ENCODE measurements at places on chromosomes 2 and 18. TPM values are rescaled to one million over a fixed set of nuclear protein-coding genes. Genes with fewer than 3 reads are reported as not detected.

Gene CNDP1
- total RNA-seq: 0.57 TPM

Gene BOLL
- not detected for total RNA-seq

Gene KCNIP3
- total RNA-seq: not detected

Gene LOXHD1
- not detected for total RNA-seq

Gene ABCB6
- 12.3 TPM for total RNA-seq

Gene USP37
- 29.0 TPM for total RNA-seq

Gene CIB4
- not detected for total RNA-seq

Gene CD207
- not detected for total RNA-seq

Gene SNTG2
- total RNA-seq: 2.4 TPM

GRCh38 chr2:77459840-77460239 is 62.3 kb downstream of the LRRTM4 start:
- H3K27me3 ChIP-seq: no peaks in the 10 kb centered on the region
- H3K4me1 ChIP-seq: no peaks in the 10 kb centered on the region
- no peak overlapping the region for H3K4me3 ChIP-seq
- no peak for DNase-seq
- H3K27ac ChIP-seq: no peak overlapping the region

GRCh38 chr2:42951263-42951938 is 159.0 kb upstream of the HAAO start:
- H3K4me3 ChIP-seq: no peak overlapping the region
- H3K27me3 ChIP-seq: no peaks in the 10 kb centered on the region
- no peak overlapping the region for H3K27ac ChIP-seq

GRCh38 chr2:113131352-113132185 is 4.2 kb downstream of the IL1RN start:
- H3K4me3 ChIP-seq: no peak overlapping the region
- no peaks in the 10 kb centered on the region for H3K4me1 ChIP-seq
- H3K36me3 ChIP-seq: no peaks in the 10 kb centered on the region
- H3K27ac ChIP-seq: no peak overlapping the region

GRCh38 chr2:231376857-231377256 is 18.7 kb upstream of the B3GNT7 start:
- no peaks in the 10 kb centered on the region for H3K36me3 ChIP-seq
- H3K27ac ChIP-seq: no peak overlapping the region
- DNase-seq: no peak
- no peaks in the 10 kb centered on the region for H3K27me3 ChIP-seq

- peaks cover 10% of the 10 kb centered on the region for H3K4me1 ChIP-seq
- no peaks in the 10 kb centered on the region for H3K27me3 ChIP-seq
- H3K4me3 ChIP-seq: no peak overlapping the region
- H3K27ac ChIP-seq: no peak overlapping the region
- DNase-seq: no peak
- no peaks in the 10 kb centered on the region for H3K36me3 ChIP-seq
These were observed 12.1 kb downstream of the SP3 start for GRCh38 chr2:173953047-173953424.

DNA sequence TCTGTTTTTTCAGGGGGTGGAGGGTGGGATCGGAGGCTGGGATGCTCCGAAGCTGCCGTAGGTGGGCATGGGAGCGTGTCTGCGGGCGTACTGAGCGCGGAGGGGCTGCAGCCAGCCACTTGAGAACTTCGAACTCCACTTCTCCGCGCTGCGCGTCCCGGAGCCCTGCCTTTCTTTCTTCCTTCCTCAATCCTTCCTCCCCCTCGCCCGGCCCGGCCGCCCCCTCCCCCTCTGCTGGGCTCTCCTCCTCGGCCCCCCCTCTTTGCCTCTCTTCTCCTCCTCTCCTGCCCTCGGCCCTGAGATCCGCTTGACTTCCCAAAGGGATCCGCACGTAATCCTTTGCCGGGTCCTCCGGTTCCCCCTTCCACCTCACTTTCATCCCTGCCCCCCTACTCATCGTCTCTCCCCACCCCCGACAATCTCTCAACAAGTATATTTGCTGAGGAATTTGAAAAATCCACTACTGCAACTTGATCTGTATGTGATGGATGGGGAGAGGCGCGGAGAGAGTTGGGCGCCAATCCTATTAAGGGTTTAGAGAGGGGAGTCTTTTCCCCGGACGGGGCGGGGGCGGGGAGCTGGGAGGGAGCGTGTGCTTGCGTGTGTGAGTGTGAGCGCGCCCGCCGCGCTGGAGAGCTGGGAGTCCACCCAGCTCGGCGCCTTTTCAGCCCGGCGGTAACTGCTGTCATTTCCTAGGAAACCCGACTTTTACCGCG is 1.1 kb downstream of the GLI2 start:
- peaks cover 5% of the 10 kb centered on the region for H3K4me1 ChIP-seq
- H3K4me3 ChIP-seq: no peak overlapping the region
- peaks cover 47% of the 10 kb centered on the region for H3K27me3 ChIP-seq
- no peak overlapping the region for H3K27ac ChIP-seq

DNA sequence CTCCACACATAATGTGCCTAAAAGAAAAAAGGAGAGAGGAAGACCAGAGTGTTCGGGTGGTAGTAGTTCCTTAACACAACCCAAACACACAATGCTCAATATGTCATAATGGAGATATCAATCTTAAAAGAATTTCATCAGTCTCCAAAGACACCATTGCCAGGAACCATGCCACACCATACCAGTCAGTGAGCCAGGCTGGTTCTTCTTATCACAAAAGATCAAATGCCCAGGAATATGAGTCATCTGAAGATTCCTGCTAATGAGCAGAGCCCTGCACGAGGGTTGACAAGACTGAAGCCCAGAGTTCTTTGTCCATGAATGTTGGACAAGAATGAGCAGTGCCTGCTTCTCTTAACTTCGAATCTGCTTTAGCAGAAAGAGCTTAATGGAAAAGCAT is 262.3 kb downstream of the ZNF516 start:
- no peaks in the 10 kb centered on the region for H3K36me3 ChIP-seq
- H3K27ac ChIP-seq: no peak overlapping the region
- H3K4me3 ChIP-seq: no peak overlapping the region

GRCh38 chr2:72938455-72938854 is 21.1 kb downstream of the EMX1 start:
- H3K27ac ChIP-seq: no peak overlapping the region
- H3K36me3 ChIP-seq: no peaks in the 10 kb centered on the region
- no peaks in the 10 kb centered on the region for H3K27me3 ChIP-seq
- H3K4me3 ChIP-seq: no peak overlapping the region
- H3K4me1 ChIP-seq: no peaks in the 10 kb centered on the region

- H3K27ac ChIP-seq: no peak overlapping the region
- no peaks in the 10 kb centered on the region for H3K36me3 ChIP-seq
- no peaks in the 10 kb centered on the region for H3K27me3 ChIP-seq
- no peaks in the 10 kb centered on the region for H3K4me1 ChIP-seq
These were observed 176.3 kb upstream of the LRP1B start for GRCh38 chr2:142307086-142307485.

GRCh38 chr2:109513749-109514588 is 99.8 kb downstream of the SEPTIN10 start:
- no peak overlapping the region for H3K27ac ChIP-seq
- no peaks in the 10 kb centered on the region for H3K36me3 ChIP-seq
- no peaks in the 10 kb centered on the region for H3K27me3 ChIP-seq
- H3K4me3 ChIP-seq: no peak overlapping the region
- H3K4me1 ChIP-seq: no peaks in the 10 kb centered on the region
- no peak for DNase-seq

- no peaks in the 10 kb centered on the region for H3K27me3 ChIP-seq
- DNase-seq: no peak
- H3K4me3 ChIP-seq: no peak overlapping the region
- no peak overlapping the region for H3K27ac ChIP-seq
- peaks cover 4% of the 10 kb centered on the region for H3K36me3 ChIP-seq
These were observed 131.5 kb downstream of the NCK2 start for GRCh38 chr2:105876191-105876590.

DNA sequence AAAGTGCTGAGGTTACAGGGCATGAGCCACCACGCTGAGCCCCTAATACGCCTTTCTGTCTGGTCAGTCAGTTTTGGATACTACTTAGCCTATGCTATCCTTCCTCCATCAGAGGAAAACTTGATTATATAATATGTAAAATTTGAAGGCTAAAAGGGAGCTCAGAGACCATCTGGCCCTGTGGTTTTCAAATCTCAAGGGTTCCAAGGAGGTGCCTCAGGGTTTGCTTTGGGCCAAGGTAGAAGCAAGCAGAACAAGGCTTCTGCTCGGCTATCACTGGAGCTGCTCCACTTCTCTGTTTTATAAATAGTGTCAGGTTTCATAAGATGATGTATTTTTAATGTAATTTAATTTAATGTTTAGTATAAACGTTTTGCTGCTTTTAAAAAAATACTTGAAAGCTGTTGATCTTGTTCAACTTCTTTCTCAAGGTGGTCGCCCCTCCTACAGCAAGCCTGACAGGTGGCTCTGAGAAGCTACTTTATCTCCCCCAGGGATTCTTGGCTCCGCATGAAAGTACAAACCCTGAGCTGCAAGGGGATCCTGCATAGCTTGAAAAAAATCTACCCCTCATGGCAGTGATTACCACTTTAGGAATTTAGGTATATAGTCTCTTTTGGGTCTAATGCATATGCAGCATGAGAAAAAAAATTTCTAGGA is 290.3 kb downstream of the CNTNAP5 start:
- H3K27ac ChIP-seq: no peak overlapping the region
- H3K4me1 ChIP-seq: no peaks in the 10 kb centered on the region
- no peak for DNase-seq
- H3K36me3 ChIP-seq: no peaks in the 10 kb centered on the region

GRCh38 chr18:69804776-69805501 is 142.7 kb downstream of the CD226 start:
- no peak overlapping the region for H3K4me3 ChIP-seq
- H3K27me3 ChIP-seq: no peaks in the 10 kb centered on the region
- no peaks in the 10 kb centered on the region for H3K36me3 ChIP-seq
- DNase-seq: no peak

- no peaks in the 10 kb centered on the region for H3K36me3 ChIP-seq
- no peak overlapping the region for H3K27ac ChIP-seq
- no peak overlapping the region for H3K4me3 ChIP-seq
- no peak for DNase-seq
- H3K27me3 ChIP-seq: no peaks in the 10 kb centered on the region
These were observed 1155.8 kb upstream of the CHAC2 start for GRCh38 chr2:52611759-52612158.

DNA sequence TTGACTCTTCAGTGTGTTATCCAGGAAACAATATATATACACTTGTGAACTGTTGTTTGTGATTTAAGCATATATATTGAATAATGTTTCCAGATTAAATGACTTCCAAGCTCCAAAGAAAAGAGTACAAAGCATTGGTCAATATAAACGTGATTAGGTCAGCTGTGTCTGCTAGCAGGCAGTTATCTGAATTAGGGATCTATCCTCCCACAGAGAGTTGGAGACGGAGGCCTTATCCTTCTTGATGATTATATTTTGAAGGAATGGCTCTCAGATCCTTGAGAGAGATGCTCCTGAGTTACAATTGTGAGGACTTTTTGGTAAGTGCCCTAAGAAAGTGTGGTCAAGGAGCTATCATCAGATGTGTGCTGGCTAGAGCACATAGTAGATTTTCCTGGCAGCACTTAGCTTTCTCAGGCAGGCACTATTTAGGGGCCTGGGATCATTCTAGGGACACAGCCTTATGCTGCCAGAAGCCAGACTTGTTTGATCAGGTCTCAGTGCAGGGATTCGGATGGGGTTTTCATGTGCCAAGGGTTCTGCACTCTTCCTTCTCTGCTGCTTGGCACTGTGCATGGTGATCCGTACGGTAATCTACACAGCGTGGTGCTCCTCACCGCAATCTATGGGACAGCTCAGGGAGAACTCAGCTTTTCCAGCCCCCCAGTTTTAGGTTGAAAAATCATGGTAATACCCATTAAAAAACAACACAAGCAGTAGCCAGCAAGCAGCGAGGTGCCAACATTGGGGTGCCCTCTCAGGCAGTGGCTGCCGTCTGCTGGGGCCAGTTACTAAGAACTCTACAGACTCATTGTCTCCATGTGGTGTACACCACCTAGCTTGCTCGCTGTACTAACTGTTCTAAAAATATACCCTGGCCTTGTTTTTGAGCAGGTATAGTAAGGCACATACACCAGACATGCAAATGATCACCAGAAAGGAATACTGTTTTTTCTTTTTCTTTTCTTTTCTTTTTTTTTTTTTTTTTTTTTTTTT is 8.0 kb upstream of the ZDBF2 start:
- H3K4me3 ChIP-seq: no peak overlapping the region
- H3K36me3 ChIP-seq: no peaks in the 10 kb centered on the region
- H3K27me3 ChIP-seq: peaks cover 37% of the 10 kb centered on the region

DNA sequence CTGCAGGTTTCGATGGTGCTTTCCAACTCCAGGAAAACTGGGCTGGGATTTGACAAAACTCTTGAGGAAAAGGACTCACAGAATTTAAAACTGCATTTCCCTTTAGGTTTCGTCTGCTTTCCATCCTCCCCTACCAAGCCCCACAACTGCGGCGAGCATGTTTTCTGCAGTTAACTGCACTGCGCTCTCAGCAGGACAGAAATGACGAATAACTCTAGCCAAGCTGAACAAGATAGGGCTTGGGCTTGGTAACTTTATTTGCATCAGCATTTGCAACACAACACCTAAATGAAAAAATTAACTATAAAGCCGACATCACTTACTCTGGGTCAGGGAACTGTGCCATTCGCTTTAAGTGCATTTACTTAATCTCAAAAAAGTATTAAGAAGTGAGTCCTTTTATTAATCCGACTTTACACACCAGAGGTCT is 669 bp upstream of the PIKFYVE start:
- no peaks in the 10 kb centered on the region for H3K27me3 ChIP-seq
- H3K27ac ChIP-seq: peak overlapping the region; percentile 85
- DNase-seq: peak; percentile 82
- H3K4me3 ChIP-seq: peak overlapping the region; percentile 61
- H3K36me3 ChIP-seq: no peaks in the 10 kb centered on the region

GRCh38 chr18:26205318-26205717 is 20.9 kb upstream of the TAF4B start:
- no peak overlapping the region for H3K4me3 ChIP-seq
- DNase-seq: no peak
- H3K27me3 ChIP-seq: no peaks in the 10 kb centered on the region
- H3K36me3 ChIP-seq: no peaks in the 10 kb centered on the region
- H3K4me1 ChIP-seq: no peaks in the 10 kb centered on the region
- no peak overlapping the region for H3K27ac ChIP-seq

- H3K36me3 ChIP-seq: no peaks in the 10 kb centered on the region
- H3K4me3 ChIP-seq: no peak overlapping the region
- H3K27me3 ChIP-seq: no peaks in the 10 kb centered on the region
- DNase-seq: no peak
These were observed 463.2 kb downstream of the THSD7B start for GRCh38 chr2:137228566-137228965.

DNA sequence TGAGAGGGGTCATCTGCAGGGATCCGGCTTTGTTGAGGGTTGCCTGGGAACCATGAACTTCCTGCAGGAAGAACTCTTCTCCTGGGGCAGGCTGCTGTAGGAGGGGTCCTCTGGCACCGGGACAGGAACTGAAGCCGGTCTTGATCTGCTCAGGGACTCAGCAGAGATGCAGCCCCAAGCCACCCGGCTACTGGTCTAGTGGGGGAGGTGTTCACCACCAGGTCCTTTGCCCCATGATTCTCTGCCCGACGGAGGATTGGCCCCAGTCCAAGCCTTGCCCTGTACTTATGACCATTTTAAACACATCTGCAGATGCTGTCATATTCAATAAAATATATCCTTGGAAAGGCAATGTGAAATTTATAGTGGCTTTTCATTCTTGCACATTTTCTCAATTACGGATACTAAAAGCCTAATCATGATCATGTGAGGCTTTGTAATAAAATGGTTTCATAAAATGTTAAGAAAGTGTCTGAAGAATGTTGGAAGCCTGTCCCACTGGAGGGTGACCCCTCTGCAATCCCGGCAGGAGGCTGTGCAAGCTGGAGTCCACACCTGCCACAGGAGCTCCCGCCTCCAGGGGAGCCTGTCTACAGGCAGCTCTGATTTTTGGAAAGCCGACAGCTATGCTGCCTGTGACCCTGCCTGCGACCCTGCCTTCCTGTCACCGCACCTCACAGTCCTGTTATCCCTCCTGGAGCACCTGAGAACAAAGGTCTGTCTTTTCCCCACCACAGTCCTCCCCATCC is 98.8 kb upstream of the TAF1B start:
- peaks cover 6% of the 10 kb centered on the region for H3K27me3 ChIP-seq
- H3K36me3 ChIP-seq: no peaks in the 10 kb centered on the region
- H3K27ac ChIP-seq: no peak overlapping the region
- H3K4me1 ChIP-seq: no peaks in the 10 kb centered on the region
